ENCODE measurements at places on chromosomes 7 and 10.

- no peaks in the 10 kb centered on the region for H3K4me1 ChIP-seq
- H3K4me3 ChIP-seq, result no peak overlapping the region
- no peaks in the 10 kb centered on the region for H3K27me3 ChIP-seq
- DNase-seq, result no peak
Observed at GRCh38 chr10:128630787-128631252, 504.6 kb upstream of the MKI67 start.

GRCh38 chr7:24406789-24407299, 122.9 kb downstream of the NPY start:
- no peak for DNase-seq
- no peak overlapping the region for H3K4me3 ChIP-seq
- H3K27ac ChIP-seq, result no peak overlapping the region
- no peaks in the 10 kb centered on the region for H3K36me3 ChIP-seq

GRCh38 chr7:129401228-129401966, 32.8 kb upstream of the STRIP2 start:
- H3K4me3 ChIP-seq, result no peak overlapping the region
- H3K36me3 ChIP-seq, result no peaks in the 10 kb centered on the region
- peaks cover 20% of the 10 kb centered on the region for H3K4me1 ChIP-seq
- peak overlapping the region; percentile 72 for H3K27ac ChIP-seq

- no peaks in the 10 kb centered on the region for H3K27me3 ChIP-seq
- no peak overlapping the region for H3K4me3 ChIP-seq
- peaks cover 53% of the 10 kb centered on the region for H3K36me3 ChIP-seq
- no peak for DNase-seq
- no peak overlapping the region for H3K27ac ChIP-seq
Observed at GRCh38 chr10:84155521-84155920, 16.2 kb downstream of the GHITM start.

- H3K4me1 ChIP-seq, result no peaks in the 10 kb centered on the region
- H3K27me3 ChIP-seq, result no peaks in the 10 kb centered on the region
- H3K27ac ChIP-seq, result no peak overlapping the region
- no peak overlapping the region for H3K4me3 ChIP-seq
- DNase-seq, result no peak
- H3K36me3 ChIP-seq, result no peaks in the 10 kb centered on the region
Observed at GRCh38 chr7:19448091-19448490, 260.7 kb downstream of the POLR1F start.

DNA sequence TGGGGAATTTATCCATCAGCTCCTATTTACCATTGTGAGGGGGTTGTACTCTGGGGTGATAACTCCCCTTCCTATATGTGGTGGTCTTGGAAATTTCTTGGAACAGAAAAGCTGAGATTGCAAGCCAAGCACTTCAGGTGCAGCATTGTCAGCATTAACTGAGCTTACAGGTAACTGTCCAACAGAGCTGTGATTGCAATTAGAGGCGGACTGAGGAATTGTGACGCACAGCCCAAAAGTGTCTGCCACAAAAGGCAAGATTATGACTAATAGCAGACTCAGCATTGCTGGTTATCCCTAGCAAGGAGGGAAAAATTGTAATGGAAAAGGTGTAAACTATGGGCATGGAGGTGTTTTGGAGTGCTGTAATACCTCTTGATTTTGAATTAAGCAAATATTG, 126.1 kb upstream of the AGR3 start:
- no peaks in the 10 kb centered on the region for H3K27me3 ChIP-seq
- no peak overlapping the region for H3K27ac ChIP-seq
- no peak for DNase-seq

- H3K27ac ChIP-seq, result peak overlapping the region; percentile 89
- H3K36me3 ChIP-seq, result no peaks in the 10 kb centered on the region
Observed at GRCh38 chr10:102814873-102815661, 22.1 kb downstream of the CYP17A1 start.

DNA sequence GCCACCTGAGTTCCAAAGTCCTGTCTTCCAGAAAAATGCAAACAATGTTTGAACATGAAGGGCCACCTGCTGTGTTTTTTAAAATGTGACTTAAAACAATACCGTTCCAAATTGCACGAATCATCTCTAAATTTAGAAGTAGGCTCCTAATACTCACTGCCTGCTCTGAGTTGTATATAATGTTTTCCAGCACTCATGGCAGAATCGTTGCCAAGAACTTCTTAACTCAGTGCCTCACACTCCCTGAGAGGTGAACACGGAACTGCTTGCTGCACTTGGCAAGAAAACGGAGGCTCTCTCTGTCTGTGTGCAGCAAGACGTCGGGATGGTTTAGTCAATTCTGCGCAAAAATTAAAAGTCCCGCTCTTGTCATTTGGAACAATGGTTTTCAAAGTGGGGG, 757.3 kb upstream of the AUTS2 start:
- H3K4me1 ChIP-seq, result no peaks in the 10 kb centered on the region
- H3K27me3 ChIP-seq, result no peaks in the 10 kb centered on the region
- DNase-seq, result no peak

GRCh38 chr10:80684259-80684658, 146.6 kb downstream of the SH2D4B start:
- no peak for DNase-seq
- no peak overlapping the region for H3K27ac ChIP-seq
- no peaks in the 10 kb centered on the region for H3K36me3 ChIP-seq
- no peaks in the 10 kb centered on the region for H3K27me3 ChIP-seq
- H3K4me1 ChIP-seq, result no peaks in the 10 kb centered on the region

GRCh38 chr10:116208956-116209567, 63.9 kb downstream of the GFRA1 start:
- no peaks in the 10 kb centered on the region for H3K27me3 ChIP-seq
- no peak overlapping the region for H3K4me3 ChIP-seq
- H3K36me3 ChIP-seq, result no peaks in the 10 kb centered on the region
- no peaks in the 10 kb centered on the region for H3K4me1 ChIP-seq
- no peak overlapping the region for H3K27ac ChIP-seq

GRCh38 chr7:41436139-41436538, 266.8 kb downstream of the INHBA start:
- H3K4me3 ChIP-seq, result no peak overlapping the region
- DNase-seq, result no peak
- H3K36me3 ChIP-seq, result no peaks in the 10 kb centered on the region

DNA sequence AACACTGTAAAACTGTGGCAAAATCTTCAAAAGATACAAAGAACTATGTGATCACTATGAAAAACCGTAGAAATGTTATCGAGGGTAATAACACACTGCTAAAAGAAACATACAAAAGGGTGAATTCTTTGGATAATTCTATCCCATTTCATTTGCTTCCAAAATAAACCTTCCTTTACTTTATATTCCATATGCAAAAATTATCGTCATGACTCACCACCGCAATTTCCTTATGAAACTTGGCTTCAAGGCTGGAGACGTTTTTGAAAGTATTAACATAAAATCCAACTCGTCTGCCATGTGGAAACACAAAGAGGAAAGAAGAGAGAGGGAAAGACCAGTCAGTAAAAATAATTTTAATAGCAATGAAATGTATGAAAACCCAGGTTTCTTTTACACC, 165.2 kb downstream of the AMPH start:
- no peak for DNase-seq
- no peaks in the 10 kb centered on the region for H3K4me1 ChIP-seq
- no peaks in the 10 kb centered on the region for H3K36me3 ChIP-seq
- peaks cover 2% of the 10 kb centered on the region for H3K27me3 ChIP-seq
- H3K4me3 ChIP-seq, result no peak overlapping the region

- no peak for DNase-seq
- H3K27me3 ChIP-seq, result no peaks in the 10 kb centered on the region
- H3K36me3 ChIP-seq, result no peaks in the 10 kb centered on the region
- H3K4me1 ChIP-seq, result no peaks in the 10 kb centered on the region
Observed at GRCh38 chr7:141178486-141179135, 104.7 kb downstream of the TMEM178B start.

DNA sequence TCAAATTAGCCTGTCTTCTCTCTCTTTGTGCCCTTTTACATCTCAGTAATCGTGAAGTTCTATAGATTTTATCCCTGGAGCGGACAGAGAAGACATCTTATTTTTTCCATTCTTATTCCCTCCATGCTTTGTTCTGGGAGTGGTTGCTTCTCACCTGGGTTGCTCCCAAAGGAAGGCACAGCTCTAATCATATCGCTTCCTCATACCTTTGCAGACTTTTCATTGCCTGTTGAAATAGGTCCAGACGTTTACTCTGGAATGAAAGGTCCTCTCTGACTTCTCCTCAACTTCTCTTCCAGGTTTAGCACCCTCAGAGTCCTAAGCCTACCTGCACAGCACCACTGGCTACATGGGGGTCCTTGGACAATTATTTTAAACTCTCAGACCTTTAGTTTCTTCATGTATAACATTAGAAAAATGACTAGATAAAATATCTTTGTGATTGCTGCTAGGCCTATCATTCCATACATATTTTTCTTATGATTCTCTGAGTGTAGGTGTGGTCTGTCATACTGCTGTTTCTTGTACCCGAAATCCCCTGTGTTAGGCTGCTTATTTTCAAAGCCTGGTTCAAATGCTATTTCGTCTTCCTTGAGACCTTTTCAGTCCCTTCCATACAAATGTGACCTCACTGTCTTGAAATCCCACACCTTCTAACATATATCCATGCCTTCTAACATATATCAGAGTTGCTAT, 418.1 kb downstream of the GFRA1 start:
- no peaks in the 10 kb centered on the region for H3K27me3 ChIP-seq
- H3K36me3 ChIP-seq, result no peaks in the 10 kb centered on the region
- no peaks in the 10 kb centered on the region for H3K4me1 ChIP-seq
- H3K27ac ChIP-seq, result no peak overlapping the region
- DNase-seq, result no peak
- no peak overlapping the region for H3K4me3 ChIP-seq

DNA sequence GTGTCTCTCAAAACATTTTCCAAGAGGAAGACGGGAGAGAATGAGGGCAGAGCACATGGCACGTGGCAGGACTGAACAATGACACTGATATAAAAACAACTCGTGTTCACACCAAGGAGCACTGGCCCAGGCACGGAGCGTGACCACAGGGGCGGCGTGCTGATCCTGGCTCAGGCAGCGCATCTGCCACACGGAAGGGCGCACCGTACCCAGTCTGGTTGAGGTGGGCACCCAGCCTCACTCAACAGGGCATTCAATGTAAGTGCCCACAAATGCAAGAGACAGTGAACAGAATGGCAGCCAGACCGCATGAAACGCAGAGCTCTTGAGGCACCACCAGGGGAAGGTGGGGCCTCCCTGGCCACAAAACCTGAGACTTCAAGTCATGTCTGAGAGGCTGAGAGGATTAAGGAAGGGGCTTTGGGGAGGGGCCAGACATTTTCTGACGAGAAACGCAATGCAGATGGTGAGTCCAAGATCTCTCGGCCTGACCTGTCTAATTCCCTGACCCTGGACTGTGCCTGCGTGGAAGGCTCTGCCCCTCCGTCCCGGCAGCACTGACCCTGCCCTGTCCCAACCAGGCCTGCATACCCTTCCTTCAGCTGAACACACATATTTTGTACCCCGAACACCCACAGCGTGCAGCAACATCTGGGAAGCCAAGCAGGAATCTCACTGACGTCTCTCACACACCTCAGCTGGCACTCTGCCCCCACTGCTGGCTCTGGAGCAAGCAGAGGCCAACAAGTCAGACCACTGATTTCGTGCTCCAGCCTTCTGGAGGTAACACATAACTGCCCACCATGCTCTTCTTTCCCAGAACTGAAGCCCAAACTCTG, 35.5 kb downstream of the VOPP1 start:
- H3K27me3 ChIP-seq, result no peaks in the 10 kb centered on the region
- peak overlapping the region; percentile 48 for H3K27ac ChIP-seq

GRCh38 chr7:154541606-154542005, 461.3 kb downstream of the PAXIP1 start:
- no peaks in the 10 kb centered on the region for H3K4me1 ChIP-seq
- no peaks in the 10 kb centered on the region for H3K27me3 ChIP-seq
- no peak for DNase-seq
- no peak overlapping the region for H3K27ac ChIP-seq

- DNase-seq, result peak; percentile 63
- peaks cover 2% of the 10 kb centered on the region for H3K36me3 ChIP-seq
- peaks cover 12% of the 10 kb centered on the region for H3K4me1 ChIP-seq
- no peak overlapping the region for H3K4me3 ChIP-seq
Observed at GRCh38 chr7:75985518-75986146, 8.8 kb downstream of the TMEM120A start.

GRCh38 chr7:124412531-124412930, 353.1 kb downstream of the GPR37 start:
- no peak overlapping the region for H3K27ac ChIP-seq
- no peaks in the 10 kb centered on the region for H3K36me3 ChIP-seq
- DNase-seq, result no peak
- no peaks in the 10 kb centered on the region for H3K4me1 ChIP-seq

GRCh38 chr10:72702868-72703581, 11.1 kb downstream of the MCU start:
- peaks cover 21% of the 10 kb centered on the region for H3K4me1 ChIP-seq
- H3K27ac ChIP-seq, result no peak overlapping the region
- DNase-seq, result no peak
- H3K36me3 ChIP-seq, result no peaks in the 10 kb centered on the region

GRCh38 chr10:14454629-14455028, 123.9 kb upstream of the FRMD4A start:
- DNase-seq, result no peak
- no peaks in the 10 kb centered on the region for H3K4me1 ChIP-seq
- no peak overlapping the region for H3K27ac ChIP-seq
- no peaks in the 10 kb centered on the region for H3K27me3 ChIP-seq
- H3K36me3 ChIP-seq, result no peaks in the 10 kb centered on the region

GRCh38 chr10:133166504-133166827, 6.4 kb downstream of the KNDC1 start:
- no peak for DNase-seq
- H3K36me3 ChIP-seq, result no peaks in the 10 kb centered on the region

- H3K4me1 ChIP-seq, result peaks cover 23% of the 10 kb centered on the region
- no peaks in the 10 kb centered on the region for H3K27me3 ChIP-seq
- no peaks in the 10 kb centered on the region for H3K36me3 ChIP-seq
- H3K4me3 ChIP-seq, result no peak overlapping the region
- H3K27ac ChIP-seq, result no peak overlapping the region
Observed at GRCh38 chr7:42099470-42100155, 137.4 kb downstream of the GLI3 start.

- DNase-seq, result no peak
- H3K27me3 ChIP-seq, result peaks cover 20% of the 10 kb centered on the region
- H3K4me3 ChIP-seq, result peak overlapping the region; percentile 74
Observed at GRCh38 chr7:37449621-37450020, 957 bp upstream of the ELMO1 start.

DNA sequence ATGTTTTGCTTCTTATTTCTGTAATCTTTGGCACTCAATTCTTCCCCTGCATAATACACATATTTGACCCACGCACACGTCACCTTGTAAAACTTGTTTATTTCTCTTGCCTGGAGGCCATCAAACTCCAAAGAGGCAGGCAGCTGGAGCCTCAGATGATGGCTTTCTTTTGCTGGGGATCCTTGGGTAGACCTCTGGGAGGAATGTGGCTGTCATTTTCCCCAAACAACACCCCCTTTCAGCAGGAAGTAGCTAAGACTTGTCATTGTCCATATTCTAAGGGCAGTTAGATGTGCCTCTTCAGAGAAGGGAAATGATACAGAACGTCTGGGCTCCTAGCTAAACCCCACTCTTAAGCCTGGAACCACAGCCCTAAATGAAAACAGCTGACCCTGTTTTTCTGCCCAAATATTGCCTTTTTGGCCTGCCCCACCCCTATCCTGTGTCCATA, 111.3 kb downstream of the ITGB8 start:
- no peak overlapping the region for H3K27ac ChIP-seq
- H3K36me3 ChIP-seq, result no peaks in the 10 kb centered on the region
- H3K4me3 ChIP-seq, result no peak overlapping the region
- no peak for DNase-seq
- H3K4me1 ChIP-seq, result no peaks in the 10 kb centered on the region
- H3K27me3 ChIP-seq, result no peaks in the 10 kb centered on the region
